Pancreas (tissue), 10 donors: ENCODE measurements at places on chromosomes 13 and 19. TPM values are rescaled to one million over a fixed set of nuclear protein-coding genes. Genes with fewer than 3 reads are reported as not detected.
A peak's percentile ranks its signal among the peaks of the same experiment; 100 is the strongest.

GRCh38 chr13:49954674-49955455 is 18.7 kb upstream of the SPRYD7 start:
- no peak for DNase-seq

DNA sequence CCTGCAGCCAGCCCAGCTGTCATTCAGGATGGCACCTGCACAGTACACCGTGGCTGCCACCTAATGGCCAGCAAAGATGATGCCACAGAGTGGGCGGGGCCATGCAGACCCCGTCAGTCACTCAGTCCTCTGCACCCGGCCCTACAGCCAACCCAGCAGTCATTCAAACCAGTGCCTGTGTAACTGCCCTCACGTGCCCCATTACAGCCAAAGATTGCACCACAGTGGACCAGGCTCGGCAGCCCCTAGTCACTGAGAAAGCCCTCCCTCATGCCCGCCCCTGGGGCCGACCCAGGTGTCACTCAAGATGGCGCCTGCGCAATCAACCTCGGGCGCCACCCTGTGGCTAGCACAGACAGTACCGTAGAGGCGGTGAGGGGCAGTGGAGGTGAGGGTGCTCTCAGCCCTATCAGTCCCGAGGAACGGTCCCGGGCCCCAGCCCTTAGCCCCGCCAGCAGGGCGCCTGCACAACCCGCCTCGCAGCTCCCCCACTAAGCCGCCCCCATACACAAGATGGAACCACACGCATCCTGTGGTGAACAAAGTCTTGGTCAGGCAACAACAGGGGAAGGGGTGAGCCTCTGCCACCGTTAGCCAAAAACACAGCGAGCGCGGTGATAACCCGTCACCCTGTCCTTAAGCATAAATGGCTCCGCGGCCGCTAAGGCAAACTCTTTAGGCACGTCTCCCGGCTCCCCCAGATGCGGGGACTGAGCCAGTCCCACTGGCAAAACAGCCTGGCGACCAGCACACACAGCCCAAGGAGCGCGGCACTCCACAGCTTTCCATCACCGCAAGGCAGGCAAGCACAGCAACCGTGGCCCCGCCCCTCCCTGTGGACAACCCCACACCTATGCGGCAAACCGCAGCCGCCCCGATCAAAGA is 2.3 kb downstream of the PEG3 start:
- DNase-seq, result peak; percentile 89

DNA sequence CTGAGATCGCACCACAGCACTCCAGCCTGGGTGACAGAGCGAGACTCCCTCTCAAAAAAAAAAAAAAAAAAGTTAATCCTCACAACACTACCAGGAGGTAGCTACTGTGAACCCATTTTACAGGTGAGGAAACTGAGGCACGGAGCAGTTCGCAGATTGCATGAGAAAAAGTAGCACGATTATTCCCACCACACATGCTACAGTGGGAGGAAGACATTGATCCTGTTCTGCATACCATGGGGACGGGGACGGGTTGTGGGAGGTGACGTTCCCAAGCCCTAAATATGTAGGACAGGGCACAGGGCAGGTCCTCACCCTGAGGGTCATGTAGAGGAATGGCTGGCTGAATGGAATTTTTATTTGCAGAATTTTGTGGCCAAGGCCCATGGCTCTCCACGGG is 23.7 kb downstream of the CLEC17A start:
- DNase-seq, result no peak

GRCh38 chr13:110109910-110110309 is 197.0 kb downstream of the COL4A1 start:
- no peak for DNase-seq

DNA sequence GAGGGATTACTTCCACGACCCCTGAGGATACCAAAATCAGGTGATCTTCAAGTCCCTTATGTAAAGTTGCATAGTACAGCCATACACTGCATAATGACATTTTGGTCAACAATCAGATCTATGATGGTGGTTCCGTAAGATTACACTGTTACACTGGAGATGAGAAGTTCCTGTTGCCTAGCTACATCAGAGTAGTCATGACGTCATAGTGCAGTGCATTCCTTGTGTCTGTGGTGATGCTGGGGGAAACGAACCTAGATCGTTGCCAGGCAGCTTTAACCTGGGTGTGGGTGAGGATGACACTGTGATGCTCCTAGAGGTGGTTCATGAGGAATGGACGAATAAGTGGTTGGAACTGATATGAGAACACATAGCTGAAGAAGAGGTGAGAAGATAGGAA is 9.1 kb downstream of the ZNF610 start:
- DNase-seq, result no peak

GRCh38 chr13:110218581-110219201 is 88.3 kb downstream of the COL4A1 start:
- DNase-seq, result no peak

DNA sequence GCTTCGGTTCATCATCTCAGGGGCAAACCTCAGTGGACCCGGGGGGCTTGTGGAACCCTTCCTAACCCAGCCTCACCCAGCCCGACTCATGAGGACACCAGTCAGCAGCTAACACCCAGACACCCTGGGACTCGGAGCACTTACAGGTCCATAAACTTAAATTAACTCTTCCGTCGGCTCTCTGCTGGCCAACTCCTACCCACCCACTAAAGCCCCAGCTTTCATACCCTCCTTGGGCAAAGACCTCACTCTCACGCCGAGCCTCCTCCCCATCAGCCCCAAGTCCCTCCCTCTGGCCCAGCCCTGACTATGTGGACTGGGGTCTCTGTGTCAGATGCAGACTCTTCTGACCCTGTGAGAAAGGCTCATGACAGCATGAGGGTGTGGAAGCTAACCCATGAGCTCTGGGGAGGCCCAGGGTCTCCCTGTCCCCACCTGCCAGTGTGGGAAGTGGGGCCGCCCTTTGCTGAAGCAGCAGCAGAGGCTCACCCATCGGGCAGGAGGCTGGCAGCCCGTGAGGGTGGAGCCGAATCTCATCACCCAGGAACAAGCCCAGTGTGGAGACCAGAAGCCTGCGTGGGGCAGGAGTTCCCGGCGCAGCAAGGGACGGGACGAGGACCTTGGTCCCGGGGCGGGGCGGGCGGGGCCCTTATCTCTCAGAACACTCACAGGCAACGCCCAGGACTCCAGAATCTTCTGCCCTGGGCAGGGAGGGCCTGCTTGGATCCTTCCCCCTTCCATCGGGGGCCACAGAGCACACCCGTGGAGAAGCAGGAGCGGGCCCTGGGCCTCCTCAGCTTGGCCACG is 19.8 kb downstream of the TCF3 start:
- peak; percentile 53 for DNase-seq

- no peak for DNase-seq
These were observed 18.4 kb upstream of the URI1 start for GRCh38 chr19:29923653-29924052.

DNA sequence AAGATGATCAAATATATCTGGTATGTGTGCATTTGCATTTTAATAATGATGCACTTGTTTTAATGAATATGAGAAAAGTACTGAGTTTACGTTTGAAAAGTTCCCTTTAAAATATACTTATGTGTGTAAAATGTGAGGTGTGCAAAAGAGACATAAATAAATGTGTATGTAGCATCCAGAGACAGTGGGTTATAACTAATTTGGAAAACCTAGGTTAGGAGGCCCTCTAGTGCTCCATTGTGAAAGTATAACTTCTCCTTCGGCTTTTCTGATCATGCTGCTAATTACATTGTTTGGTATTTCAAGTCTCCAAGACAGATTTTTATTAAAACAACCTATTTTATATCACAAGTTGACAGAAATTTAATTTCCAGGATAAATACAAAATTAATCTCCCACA is 30.1 kb downstream of the SCEL start:
- DNase-seq, result no peak

GRCh38 chr13:111410232-111411021 is 90.0 kb downstream of the TEX29 start:
- no peak for DNase-seq

DNA sequence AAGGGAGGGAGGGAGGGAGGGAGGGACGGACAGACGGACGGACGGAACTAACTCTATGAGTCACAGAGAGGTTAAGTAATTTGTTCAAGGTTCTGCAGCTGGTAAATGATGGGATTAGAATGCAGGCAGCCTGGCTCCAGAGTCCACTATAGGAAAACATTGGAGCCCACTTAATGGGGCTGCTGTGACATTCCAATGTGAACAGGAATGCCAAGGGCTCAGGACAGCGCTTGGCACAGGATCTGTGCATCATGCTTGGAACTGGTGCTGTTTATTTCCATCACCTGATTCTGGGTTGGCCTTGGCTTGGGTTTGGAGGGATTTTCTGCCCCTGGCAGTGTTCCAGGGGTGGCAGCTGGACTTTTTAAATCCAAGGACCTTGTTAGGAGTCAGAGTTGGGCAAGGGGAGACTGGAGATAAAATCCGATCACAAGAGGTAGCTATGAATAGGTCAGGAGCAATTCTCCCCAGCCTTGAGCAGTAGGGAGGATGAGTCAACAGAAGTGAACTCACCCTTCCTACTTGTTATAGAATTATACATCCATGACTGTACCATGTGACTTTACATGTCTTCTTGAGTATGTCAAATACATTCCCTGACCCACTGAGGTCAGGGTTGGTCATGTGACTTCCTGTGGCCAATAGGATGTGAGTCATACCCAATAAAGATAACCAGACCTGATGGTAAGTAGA is 7.8 kb upstream of the HIF3A start:
- DNase-seq, result no peak

DNA sequence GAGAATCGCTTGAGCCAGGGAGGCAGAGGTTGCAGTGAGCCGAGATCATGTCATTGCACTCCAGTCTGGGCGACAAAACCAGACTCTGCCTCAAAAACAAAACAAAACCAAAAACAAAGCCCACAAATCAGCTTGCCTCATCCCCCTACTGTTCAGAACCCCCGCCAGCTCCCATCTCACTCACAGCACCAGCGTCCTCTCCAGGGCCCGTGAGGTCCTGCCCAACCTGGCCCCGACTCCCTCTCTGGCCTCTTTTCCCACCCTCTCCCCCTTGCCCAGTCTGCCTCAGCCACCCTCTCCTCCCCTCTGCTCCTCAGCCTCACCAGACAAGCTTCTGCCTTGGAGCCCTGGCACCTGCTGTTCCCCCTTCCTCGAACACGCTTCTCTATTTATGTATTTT is 3.8 kb downstream of the SLC8A2 start:
- DNase-seq, result peak; percentile 21

GRCh38 chr19:40090241-40091204 is at the start of gene ZNF780A:
Gene ZNF780A (minus strand): TSS chr19:40090943. CDS start chr19:40084753, 6,190 bp downstream.
- peak; percentile 86 for DNase-seq

- peak; percentile 44 for DNase-seq
These were observed 1.5 kb downstream of the CALM3 start for GRCh38 chr19:46602392-46603194.

DNA sequence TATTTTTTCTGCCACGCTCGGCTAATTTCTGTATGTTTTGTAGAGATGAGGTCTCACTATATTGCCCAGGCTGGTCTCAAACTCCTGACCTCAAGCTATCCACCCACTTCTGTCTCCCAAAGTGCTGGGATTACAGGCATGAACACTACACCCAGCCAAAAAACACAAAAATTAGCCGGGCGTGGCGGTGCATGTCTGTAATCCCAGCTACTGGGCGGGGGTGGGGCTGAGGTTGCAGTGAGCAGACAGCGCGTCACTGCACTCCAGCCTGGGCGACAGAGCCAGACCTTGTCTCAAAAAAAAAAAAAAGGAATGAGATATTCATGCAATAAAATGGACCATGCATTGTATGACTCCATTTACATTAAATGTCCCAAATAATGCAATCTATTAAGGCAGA is 32.2 kb downstream of the VASP start:
- no peak for DNase-seq

DNA sequence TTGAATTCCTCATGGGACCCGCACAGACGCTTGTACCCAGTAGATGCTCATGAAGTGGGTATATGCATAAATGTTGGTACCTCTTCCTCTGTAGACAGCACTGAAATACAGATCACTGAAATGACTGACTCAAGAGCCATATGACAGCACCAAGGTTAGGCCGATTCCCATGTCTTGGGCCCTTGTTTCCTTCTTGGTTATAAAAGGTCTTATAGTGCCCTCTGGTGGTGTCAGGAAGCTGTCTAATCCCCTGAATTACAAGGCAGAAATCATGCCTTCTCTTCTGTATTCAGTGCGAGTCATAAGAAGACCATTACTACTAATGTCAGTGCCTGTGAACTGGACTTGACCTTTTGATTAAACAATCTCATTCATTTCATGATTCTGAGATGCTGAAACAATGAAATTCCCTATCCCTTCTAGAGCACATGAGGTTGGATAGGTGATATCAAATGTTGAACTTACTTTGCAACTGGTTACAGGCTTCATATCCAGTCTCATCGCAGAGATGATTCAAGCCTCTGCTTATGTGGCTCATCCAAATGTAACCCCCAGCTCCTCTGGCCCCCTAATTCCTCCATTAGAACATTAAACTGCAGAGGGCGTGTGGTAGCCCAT is 59.7 kb downstream of the SPATA13 start:
- peak; percentile 73 for DNase-seq

- no peak for DNase-seq
These were observed 8.2 kb downstream of the BCKDHA start for GRCh38 chr19:41405776-41406175.

GRCh38 chr13:50645092-50645491 is 198.4 kb downstream of the DLEU7 start:
- DNase-seq, result no peak

GRCh38 chr13:99978799-99979452 is 2.7 kb upstream of the ZIC2 start:
- no peak for DNase-seq

Gene RFPL4AL1
- not detected for polyA plus RNA-seq

Gene CGB2
- not detected for polyA plus RNA-seq

Gene REX1BD
- polyA plus RNA-seq, result 122 TPM

Gene ZNF846
- polyA plus RNA-seq, result 5.1 TPM

Gene RUBCNL
- polyA plus RNA-seq, result 0.91 TPM

Gene NLRP11
- 0.09 TPM for polyA plus RNA-seq

Gene ZNF418
- 4.6 TPM for polyA plus RNA-seq

Gene SIGLEC10
- polyA plus RNA-seq, result 0.52 TPM

Gene ZNF253
- polyA plus RNA-seq, result 2.3 TPM

Gene CFAP97D2
- 3.0 TPM for polyA plus RNA-seq

Gene KIR3DL2
- not detected for polyA plus RNA-seq

Gene KIR2DL4
- not detected for polyA plus RNA-seq

Gene ZNF808
- 4.0 TPM for polyA plus RNA-seq

Gene GSX1
- not detected for polyA plus RNA-seq

Gene NOTCH3
- polyA plus RNA-seq, result 7.3 TPM

Gene C19orf81
- 0.40 TPM for polyA plus RNA-seq
